ENCODE measurements at places on chromosomes 2 and 18. TPM values are rescaled to one million over a fixed set of nuclear protein-coding genes. Genes with fewer than 3 reads are reported as not detected.

Gene TUBB6
- total RNA-seq = 56.5 TPM

DNA sequence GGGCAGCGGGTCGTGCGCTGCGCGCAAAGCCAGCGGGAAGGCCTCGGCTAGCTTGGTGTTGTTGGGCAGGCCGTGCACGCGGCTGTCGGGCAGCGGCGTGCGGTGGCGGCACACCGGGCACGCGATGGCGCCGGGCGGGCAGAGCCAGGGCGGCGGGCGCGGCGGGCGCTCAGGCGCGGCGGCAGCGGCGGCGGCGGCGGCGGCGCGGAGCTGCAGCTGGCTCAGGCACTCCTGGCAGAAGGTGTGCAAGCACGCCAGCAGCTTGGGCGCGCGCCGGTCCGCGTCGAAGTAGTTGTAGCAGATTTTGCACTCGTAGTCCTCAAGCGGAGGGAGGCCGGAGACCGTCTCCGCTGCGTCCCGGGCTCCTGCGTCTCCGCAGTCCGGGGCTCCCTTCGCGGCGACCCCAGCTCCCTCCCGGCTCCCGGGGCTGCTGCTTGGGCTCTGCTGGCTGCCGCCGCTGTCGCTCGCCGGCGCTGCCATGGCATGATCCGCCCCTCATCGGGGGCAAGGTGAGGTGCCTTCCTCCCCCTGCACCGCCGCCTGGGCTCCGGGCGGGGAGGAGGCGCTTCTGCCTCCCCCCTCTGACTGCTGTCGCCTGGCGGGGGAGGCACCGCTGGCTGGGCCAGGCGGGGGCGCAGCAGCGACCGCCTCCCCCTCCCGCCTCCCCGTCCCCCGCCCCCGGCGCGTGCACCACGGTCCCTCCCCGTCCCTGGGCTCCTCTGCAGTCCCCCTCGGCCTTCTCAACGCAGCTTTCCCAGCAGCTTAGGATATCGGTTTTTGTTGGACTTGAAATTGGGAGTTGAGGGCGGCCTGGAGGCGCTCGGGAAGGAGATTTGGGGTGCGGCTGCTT lies 21.0 kb upstream of the PAX3 start:
- no peak for DNase-seq

- DNase-seq = no peak
These were observed 1.1 kb downstream of the TRAF3IP1 start for GRCh38 chr2:238321467-238321866.

- DNase-seq = no peak
These were observed 46.1 kb upstream of the PHLPP1 start for GRCh38 chr18:62669225-62669624.

Gene ALMS1
- total RNA-seq = 14.6 TPM

DNA sequence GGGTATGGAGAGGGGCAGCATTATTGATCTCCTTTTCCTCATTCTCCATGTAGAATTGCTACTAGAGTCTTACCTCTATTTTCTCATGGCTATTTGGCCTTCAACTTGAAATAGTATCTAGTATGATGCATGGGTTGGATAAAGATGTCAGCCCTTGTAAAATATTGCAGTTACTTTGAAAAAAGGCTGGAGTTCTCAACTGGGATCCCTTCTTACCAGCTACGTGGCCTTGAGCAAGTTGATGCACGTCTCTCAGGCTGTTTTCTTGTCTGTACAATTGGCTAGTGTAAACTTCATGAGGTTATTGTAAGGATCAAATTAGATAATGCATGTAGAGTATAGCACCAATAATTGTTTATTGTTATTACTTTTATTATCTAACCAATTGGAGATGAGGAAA lies 50.2 kb downstream of the SEMA4F start:
- DNase-seq = no peak
